ENCODE measurements at places on chromosomes 2 and 18.

GRCh38 chr18:57078614-57079013 is 68.3 kb upstream of the BOD1L2 start:
- no peak for DNase-seq

GRCh38 chr2:71380665-71381064 is 49.1 kb downstream of the ZNF638 start:
- peak; percentile 60 for DNase-seq

DNA sequence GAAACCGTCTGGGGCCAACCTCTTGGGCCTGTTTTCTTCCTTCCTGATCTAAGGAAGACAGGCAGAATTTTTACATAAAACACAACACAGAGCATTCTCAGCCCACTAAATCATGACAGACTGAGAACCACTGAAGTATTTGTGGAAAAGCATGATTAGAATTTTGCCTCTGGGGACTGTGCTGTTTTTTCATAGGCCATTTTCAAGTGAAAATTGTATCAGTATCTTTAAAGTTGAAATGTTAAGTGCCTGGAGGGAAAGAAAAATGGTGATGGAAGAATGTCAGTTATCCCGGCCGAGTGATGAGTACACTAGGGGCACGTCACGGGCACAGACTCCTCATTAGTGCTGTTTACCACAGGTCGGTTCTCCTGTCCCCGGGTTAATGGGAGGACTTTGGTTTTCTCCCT is 36.9 kb downstream of the EHD3 start:
- DNase-seq: no peak

DNA sequence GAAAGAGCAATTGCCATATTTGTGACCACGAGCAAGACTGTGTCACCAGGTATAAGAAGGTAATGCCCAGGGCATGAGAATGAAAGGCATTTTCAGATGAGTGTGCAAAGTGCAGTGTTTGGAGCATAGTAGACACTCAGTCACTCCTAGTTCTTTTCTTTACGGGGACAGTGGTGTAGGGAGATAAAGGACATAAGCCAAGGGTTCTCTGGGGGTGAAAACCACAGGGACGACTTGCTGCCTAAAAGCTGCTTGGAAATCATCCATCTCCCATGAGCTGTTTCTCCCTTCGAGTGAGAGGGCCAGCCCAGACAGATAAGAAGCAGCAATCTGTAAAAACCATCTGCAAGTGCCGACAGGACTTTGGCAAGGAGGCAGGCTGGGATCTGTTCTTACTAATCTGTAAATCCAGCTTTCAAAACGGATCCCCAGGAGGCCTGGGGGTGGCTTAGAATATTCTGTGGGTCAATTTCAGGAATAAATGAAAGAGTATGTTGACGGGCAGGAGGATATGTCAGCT is 221.6 kb downstream of the LPIN1 start:
- DNase-seq: peak; percentile 78

All from iris pigment epithelial cell (primary cell).